Posterior vena cava (tissue), 2 donors: ENCODE measurements at places on chromosomes 1 and 21. TPM values are rescaled to one million over a fixed set of nuclear protein-coding genes. Genes with fewer than 3 reads are reported as not detected.

DNA sequence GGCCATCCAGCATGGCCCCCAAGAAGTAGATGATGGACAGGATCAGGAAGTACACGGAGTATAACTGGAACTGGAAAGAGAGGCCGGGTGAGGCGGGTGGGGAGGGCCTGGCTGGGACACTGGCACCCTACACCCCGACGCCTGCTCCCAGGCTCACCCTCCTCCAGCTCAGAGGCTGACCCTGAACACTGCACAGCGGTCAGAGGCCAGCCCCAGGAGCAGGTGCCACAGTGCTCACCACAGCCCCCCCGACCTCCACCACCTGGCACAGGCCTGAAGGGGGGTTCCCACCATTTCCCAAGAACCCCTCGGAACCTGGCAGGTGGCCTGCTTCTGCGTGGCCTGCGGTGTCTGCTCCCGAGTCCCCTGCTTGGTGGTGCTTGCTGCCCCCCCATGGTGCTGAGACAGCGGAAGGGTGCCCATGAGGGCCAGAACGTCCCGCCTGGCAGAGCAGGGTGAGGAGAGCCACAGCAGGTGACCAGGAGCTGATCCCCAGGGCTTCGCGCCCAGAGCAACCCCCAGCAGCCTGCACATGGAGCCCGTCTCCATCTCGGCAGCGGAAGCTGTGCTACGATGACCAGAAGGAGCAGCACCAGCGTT is 26.1 kb downstream of the SLC19A1 start:
- peak; percentile 72 for DNase-seq

DNA sequence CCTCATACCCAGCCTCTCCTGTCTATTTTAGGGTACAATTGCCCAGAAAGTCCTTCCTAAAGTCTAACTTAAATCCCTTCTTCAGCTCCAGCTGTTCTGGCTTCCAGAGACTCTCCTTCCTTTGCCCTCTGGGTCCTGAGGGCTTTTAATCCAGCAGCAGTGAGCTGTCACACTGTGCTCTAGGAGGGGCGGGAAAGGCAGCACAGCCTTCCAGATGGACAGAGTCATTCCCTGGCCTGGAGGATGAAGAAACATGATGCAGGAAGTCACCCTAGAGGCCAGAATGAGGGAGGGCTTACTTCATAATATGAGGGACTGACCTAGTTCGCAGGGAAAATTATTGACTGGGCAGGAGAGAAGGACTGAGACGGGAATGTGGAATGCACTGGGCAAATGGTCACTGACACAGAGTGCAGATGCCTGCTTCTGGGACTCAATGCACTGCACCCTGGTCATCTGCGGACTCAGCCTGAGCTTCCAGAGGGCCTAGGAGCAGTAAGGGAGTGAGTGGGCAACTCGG is 1.3 kb downstream of the SH2D2A start:
- DNase-seq = no peak

- DNase-seq = peak; percentile 77
Measured at GRCh38 chr1:194358208-194358581, 1171.8 kb upstream of the B3GALT2 start.

GRCh38 chr1:67618285-67619018 is 66.5 kb upstream of the GADD45A start:
- peak; percentile 89 for DNase-seq

GRCh38 chr1:110425612-110426152 is 18.2 kb upstream of the LAMTOR5 start:
- peak; percentile 88 for DNase-seq

DNA sequence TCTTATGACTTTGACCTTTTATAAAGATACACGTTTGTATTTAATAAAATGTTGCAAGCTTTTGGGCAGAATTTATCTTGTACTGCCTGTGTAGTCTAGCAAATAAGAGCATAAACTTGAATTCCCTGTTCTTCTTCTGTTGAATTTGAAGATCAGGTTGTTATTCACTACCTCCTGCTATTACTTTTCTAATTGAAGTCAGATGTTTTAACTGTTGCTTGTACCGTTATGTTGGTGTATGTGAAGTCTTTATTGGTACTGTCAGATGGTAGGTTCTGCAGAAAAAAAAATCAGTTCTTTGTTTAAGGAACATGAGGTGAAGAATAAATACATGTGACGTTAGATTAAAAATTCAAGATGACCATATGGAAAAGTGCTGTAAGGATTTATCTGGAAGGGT is 69.1 kb downstream of the DYRK1A start:
- DNase-seq = no peak

DNA sequence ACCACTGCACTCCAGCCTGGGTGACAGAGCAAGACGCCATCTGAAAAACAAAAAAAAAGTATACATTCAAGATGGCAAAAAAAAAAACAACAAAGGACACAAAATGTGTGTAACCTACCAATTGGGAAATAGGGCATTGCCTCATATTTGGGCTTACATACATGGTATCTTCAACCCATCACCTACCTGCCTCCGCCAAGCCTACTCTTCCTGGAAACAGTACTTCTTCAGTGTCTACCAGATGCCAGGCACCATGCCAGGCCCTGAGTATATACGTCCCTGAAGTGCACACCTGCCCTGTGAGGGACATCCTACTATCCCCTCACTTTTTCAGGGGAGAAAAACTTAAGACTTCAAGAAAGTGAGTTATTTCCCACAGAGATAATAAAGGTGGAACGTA is 160.2 kb downstream of the TOMM20 start:
- no peak for DNase-seq

GRCh38 chr1:109610609-109611307 is 8.7 kb downstream of the GNAT2 start:
- DNase-seq = no peak

- DNase-seq = peak; percentile 90
Measured at GRCh38 chr1:168608796-168609715, 32.7 kb downstream of the XCL1 start.

DNA sequence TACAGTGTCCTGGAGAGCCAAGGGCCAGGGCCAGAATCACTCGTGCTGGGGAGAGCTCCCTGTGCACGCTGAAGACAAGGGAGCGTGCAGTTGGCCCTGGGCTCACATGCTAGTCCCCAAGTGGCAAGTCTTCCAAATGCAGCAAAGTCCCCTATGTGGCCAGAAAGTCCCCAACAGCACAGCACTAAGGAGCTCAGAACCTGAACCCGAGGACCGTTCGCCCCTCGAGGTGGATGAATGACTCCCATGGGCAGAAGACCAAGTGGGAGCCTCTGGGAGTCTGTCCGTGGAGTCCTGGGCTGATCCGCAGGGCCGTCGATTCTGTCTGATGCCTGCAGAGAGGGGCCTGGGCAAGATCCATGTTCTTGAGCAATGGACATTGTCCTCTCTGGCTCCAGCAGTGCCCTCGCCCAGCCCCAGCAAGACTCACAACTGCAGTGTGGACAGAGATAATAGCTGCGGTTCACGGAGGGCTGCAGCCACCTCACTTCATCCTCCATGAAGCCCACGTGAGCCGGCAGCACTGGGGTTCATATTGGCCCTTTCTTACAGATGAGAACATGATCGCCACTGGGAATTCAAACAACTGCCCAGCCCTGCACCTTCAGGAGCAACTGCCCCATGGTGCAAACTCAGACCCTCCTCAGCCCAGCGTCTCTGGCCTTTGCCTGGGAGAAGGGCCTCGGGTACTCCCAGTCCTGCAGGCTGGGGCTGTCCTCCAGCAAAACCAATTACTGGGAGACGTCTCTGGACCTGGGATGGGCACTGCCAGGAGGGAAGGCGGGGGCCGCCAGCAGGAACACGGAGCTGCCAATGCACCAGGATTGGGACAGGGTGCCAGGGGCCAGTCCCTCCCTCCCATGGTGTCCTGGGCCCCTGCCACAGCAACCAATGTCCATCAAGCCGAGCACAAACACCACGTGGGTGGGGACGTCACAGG is 243.7 kb downstream of the NPHP4 start:
- peak; percentile 73 for DNase-seq

GRCh38 chr1:154756793-154757548 is 113.1 kb downstream of the KCNN3 start:
- peak; percentile 8 for DNase-seq

DNA sequence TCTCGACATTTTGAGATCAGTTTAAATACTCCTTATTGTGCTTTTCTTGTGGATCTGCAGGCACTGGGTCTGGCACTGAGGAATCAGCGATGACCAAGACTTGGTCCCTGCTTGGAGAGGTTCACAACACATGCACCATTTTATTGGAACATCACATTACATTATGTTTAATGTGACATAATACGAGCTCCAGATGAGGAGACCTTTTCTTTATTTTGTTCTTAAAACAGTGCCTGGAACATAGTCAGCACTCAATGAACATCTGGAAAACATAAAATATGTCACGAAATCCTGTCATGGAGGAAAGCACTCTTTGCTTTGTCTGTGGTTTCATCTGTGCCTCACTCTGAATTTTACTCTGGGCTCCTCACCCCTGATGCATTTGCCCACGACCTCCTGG is 110.7 kb downstream of the ST6GALNAC3 start:
- no peak for DNase-seq

- DNase-seq = no peak
Measured at GRCh38 chr1:94629259-94630181, 88.0 kb upstream of the F3 start.

DNA sequence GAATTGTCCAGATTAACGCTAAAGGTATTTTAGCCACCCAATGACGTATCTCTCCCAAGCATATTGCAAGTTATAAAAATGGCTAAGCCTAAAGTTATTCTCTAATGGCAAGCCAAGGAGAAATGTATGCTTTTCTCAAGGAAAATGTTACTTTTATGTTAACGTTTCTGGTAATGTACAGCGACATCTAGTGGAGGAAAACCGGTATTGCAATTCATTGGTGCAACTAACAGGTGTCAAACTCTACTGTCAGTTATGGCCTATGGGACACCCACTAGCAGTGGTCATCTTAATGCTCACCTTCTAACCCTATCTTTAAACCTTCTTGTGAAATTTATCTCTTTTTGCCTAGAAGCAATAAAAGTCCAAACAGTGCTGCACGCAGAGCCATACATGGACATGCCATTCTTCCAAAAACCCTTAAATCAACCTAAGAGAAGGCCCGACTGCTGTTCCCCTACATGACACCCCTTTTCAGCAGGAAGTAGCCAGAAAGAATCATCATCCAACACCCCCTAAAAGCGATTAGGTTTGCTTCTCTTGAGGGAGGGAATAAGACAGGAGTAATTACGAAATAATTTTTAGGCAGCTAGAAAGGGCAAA is 68.7 kb upstream of the LRIF1 start:
- DNase-seq = no peak

GRCh38 chr1:213381572-213382084 is 330.6 kb downstream of the RPS6KC1 start:
- no peak for DNase-seq

- no peak for DNase-seq
Measured at GRCh38 chr1:239606850-239607400, 220.6 kb downstream of the CHRM3 start.

DNA sequence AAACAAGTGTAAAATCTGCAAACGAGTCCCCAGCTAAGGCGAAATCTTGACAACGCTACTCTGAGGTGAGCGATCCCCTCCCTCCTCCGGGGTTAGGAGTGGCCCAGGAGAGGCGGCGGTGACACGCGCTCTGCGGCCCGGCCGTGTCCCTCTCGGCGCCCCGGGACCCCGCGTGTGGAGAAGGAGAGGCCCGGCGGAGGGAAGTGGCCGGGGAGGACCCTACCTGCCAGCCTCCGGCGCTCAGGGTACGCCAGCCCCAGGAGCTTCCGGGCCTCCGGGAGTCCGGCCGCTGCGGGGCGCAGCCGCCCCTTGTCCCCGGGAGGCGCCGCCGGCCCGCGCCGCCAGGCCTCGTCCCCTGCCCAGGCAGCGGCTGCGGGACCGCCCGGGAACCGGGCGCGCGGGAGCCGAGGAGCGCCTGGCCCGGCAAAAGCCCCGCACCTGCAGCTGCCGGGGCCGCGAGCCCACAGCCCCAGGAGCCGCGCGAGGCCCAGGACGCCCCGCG is 543 bp downstream of the ABCB10 start:
- DNase-seq = peak; percentile 85

DNA sequence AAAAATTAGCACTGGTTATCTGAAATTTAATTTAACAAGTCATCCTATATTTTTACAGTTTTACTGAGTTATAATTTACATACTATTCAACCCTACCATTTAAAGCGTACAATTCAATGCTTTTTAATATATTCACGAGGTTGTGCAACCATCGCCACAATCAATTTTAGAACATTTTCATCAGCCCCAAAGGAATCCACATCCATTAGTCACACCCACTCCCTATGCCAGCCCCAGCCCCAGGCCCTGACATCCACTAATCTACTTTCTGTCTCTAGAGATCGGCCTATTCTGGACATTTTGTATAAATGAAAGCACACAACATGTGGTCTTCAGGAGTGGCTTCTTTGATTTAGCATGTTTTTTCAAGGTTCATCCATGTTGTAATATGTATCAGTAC is 134.7 kb downstream of the PSMG1 start:
- no peak for DNase-seq

DNA sequence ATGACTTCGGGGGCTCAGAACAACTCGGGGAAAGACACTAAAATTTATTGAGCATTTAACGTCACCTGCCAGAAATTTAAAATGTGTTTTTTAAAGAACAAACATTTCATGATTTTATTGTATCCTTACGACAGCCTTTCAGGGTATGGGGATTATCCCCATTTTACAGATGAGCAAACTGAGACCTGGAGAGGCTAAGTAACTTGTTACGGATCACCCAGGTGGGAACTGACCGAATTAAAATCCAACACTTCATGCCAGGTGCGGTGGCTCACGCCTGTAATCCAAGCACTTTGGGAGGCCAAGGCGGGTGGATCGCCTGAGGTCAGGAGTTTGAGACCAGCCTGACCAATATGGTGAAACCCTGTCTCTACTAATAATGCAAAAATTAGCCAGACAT is 50.9 kb downstream of the DISC1 start:
- no peak for DNase-seq

- no peak for DNase-seq
Measured at GRCh38 chr1:170250531-170251276, 104.9 kb downstream of the NTMT2 start.

GRCh38 chr1:172708452-172708851 is 49.5 kb downstream of the FASLG start:
- no peak for DNase-seq

GRCh38 chr1:230107941-230108340 is 40.9 kb downstream of the GALNT2 start:
- no peak for DNase-seq

- DNase-seq = no peak
Measured at GRCh38 chr21:23471877-23472276, 2135.4 kb downstream of the MRPL39 start.

The BRDT gene
- not detected for total RNA-seq

The ST7L gene
- total RNA-seq = 17.9 TPM

The LMOD1 gene
- total RNA-seq = 297 TPM

The FCRL6 gene
- 0.29 TPM for total RNA-seq

The NES gene
- total RNA-seq = 100.0 TPM

The DPT gene
- 121 TPM for total RNA-seq

The MCOLN3 gene
- total RNA-seq = 0.38 TPM

The PLD5 gene
- total RNA-seq = 7.4 TPM
